ENCODE measurements at places on chromosomes 6 and 20.

GRCh38 chr6:167979436-167980139 is 17.9 kb upstream of the KIF25 start:
- DNase-seq, result no peak

DNA sequence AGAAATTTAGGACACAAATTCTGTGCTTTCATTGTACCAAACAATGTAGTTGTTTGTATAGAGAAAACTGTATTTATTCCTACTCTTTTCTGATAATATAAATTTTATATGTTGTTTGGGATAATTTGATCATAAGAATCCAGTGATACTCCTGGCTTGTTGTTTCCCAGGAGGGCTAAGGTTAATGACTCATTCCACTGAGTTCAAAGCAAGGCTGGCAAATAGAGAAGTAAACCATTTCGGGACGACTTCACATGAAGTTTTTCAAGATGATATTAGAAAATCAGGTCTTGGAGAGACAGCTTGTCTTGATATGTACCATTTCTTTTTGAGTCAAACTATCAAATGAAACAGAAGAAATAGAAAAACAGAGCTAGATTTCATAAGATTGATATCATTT is 326.1 kb upstream of the CNR1 start:
- DNase-seq, result no peak

- no peak for DNase-seq
These were observed 25.1 kb downstream of the RALGAPA2 start for GRCh38 chr20:20687319-20687718.

- DNase-seq, result no peak
These were observed 58.7 kb upstream of the FAM83B start for GRCh38 chr6:54787825-54788224.

DNA sequence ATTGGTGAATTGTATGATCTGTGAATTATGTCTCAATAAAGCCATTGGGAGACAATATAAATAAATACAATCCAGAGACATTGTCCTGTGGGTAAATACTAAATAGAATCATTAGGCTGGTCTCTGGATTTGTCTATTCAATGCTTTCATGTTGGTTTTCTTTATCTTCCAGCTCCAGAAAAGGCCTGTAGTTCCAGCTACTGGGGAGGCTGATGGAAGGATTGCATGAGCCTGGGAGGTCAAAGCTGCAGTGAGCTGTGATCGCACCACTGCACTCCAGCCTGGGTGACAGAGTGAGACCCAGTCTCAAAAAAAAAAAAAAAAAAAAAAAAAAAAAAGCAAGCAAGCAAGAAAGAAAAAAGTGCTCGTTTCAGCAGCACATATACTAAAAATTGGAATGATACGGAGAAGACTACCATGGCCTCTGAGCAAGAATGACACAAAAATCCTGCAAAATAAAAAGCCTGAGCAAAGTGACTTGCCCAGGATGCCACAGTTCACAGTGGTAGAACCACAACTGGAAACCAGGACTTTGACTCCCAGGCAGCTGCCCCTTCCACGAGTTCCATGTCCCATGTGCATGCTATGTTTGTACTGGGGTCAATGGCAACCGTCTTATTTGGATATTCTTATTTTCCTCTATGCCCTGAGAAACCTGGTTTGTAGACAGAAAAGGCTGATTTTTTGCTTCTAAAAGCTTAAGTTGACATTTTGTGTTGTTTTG is 33.6 kb upstream of the GMPR start:
- DNase-seq, result no peak

GRCh38 chr6:105163183-105163582 is 16.6 kb downstream of the POPDC3 start:
- no peak for DNase-seq

DNA sequence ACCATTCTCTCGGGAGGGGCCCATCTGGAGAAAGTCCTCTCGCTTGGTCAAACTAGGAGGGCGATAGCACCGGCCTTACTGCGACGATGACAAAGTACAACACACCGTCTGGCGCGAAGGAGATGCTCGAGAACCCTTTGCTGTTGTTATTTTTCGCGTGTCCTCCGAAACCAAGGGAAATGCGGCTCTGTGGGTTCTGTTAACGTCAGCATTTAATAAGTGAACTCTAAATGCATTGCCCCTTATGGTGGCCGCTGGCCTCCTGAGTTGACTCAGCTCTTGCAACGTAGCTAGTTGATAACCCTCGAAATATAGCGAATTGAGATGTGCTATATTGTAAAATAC is 577 bp upstream of the SCAND1 start:
- no peak for DNase-seq

- DNase-seq, result no peak
These were observed 357.3 kb downstream of the MEI4 start for GRCh38 chr6:78010130-78010529.

GRCh38 chr6:68572525-68572924 is 62.6 kb upstream of the ADGRB3 start:
- peak; percentile 41 for DNase-seq

GRCh38 chr20:44649126-44649525 is 2.4 kb downstream of the ADA start:
- DNase-seq, result no peak

- no peak for DNase-seq
These were observed 119.3 kb downstream of the MAP3K7 start for GRCh38 chr6:90467546-90467945.

GRCh38 chr20:4099905-4100675 is 84.7 kb upstream of the RNF24 start:
- no peak for DNase-seq

- no peak for DNase-seq
These were observed 512.1 kb downstream of the QKI start for GRCh38 chr6:163926642-163927041.

GRCh38 chr6:20416567-20417345 is 15.1 kb downstream of the E2F3 start:
- DNase-seq, result no peak

DNA sequence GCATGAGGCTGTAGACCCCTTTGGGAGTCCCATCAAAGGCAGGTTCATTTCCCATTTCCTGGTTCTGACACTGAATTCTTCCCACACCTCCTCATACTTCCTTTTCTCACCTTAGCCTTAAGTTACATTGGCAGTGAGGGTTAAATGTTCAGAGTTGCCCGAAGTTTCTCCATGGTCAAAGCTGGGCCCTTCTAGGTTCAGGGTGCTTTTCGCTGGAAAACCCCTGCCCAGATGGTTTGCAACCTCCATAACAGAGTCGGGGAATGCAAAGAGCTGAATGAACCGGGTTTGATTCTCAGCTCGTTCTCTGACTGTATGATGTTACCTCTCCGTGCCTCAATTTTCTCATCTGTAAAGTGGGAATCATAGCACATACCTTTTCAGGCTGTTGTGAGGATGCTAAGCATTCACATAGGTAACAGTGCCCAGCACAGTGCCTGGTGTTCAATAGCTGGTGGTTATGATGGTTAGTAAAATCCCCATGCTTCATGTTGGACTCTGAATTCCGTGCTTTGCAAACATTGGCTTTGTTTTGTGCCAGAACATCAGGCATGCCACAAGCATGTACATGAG is 149.8 kb downstream of the NFATC2 start:
- no peak for DNase-seq

DNA sequence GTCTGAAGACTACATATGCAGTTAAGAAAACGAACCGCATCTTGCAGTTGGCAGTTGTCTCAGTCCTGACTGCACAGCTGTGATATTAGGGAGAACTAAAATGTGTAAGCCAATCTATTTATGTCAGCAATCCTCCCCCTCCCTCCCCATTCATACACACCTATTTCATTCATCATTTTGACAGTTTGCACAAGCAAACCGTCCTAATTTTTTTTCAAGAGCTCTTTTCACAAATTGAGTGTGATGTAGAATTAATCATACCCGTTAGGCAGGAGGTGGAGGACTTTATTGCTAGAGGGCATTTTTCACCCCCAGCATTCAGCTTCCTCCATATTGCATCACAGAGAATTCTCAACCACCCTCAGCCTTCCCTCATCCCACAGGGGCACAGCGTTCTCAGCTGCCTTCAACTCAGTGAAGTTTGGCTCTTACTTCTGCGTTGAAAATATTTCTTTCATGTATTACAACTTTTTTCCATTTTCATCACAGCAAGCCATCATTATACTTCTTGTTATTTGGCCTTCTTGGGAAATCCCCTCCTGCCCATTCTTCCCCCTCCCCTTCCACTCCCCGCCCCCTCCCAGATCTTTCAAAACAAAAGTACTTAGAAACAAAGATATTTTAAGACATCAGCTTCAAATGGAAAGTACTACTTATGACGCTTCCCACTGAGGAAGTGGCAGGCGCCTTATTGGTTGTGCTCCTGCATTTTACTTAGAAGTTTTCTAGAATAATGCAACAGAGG is 37.5 kb downstream of the NOX3 start:
- DNase-seq, result no peak
